Memory B cell (primary cell): ENCODE measurements at places on chromosomes 13 and 19.

GRCh38 chr19:5058521-5059212 lies 89.8 kb downstream of the KDM4B start:
- peaks cover 5% of the 10 kb centered on the region for H3K4me1 ChIP-seq
- H3K4me3 ChIP-seq: no peak overlapping the region
- peaks cover 29% of the 10 kb centered on the region for H3K36me3 ChIP-seq
- DNase-seq: no peak
- no peaks in the 10 kb centered on the region for H3K27me3 ChIP-seq

DNA sequence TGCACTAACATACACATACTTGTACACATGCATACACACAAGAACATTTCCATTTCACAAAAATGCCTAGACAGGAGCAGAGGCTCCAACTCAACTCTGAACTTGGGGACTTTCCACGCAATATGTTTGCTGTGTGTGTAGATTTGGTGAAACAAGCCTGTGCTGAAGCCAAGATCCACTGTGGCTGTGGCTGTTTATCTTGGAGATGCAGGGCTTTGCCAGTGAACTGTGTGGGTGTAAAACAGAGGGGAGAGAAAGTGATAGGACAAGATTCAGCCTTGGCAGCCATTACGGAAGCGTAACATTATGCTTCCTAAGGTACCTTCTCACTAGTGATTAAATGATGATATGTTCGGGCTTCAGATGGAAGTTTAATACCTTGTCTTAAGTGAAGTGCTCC lies 73.2 kb upstream of the MBNL2 start:
- H3K27me3 ChIP-seq: peaks cover 13% of the 10 kb centered on the region
- H3K36me3 ChIP-seq: no peaks in the 10 kb centered on the region
- no peaks in the 10 kb centered on the region for H3K4me1 ChIP-seq
- no peak for DNase-seq

DNA sequence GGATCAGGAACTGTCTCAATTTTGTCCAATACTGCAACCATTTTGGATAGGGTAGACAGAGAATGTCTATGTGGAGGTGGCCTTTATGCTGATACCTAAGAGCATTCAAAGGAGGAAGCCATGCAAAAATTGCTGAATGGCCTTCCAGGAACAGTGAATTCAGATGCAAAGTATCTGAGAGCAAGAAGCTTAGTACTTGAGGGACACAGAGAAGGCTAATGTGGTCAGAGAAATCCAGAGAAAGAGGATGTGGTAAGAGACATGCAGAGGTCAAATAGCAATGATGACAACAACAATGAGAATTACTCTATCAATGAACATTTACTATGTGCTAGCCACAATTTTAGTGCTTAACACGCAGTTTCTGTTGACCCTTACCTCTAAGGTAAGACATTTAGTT lies 785.6 kb upstream of the KLHL1 start:
- no peaks in the 10 kb centered on the region for H3K4me1 ChIP-seq
- H3K27ac ChIP-seq: no peak overlapping the region
- DNase-seq: no peak
- no peaks in the 10 kb centered on the region for H3K27me3 ChIP-seq
- H3K36me3 ChIP-seq: no peaks in the 10 kb centered on the region

GRCh38 chr13:65943024-65943423 lies 1287.1 kb downstream of the PCDH9 start:
- no peak for DNase-seq
- H3K36me3 ChIP-seq: no peaks in the 10 kb centered on the region
- no peaks in the 10 kb centered on the region for H3K27me3 ChIP-seq

GRCh38 chr19:42442833-42443232 lies at the start of gene CXCL17:
Gene CXCL17, minus strand, starts transcription at chr19:42442946. Its CDS starts 114 bp downstream, at chr19:42442832.
- no peak for DNase-seq
- no peak within 1 kb of the TSS for H3K27ac ChIP-seq
- H3K4me3 ChIP-seq: no peak within 1 kb of the TSS
- H3K36me3 ChIP-seq: no peaks in the 10 kb centered on the region
- H3K27me3 ChIP-seq: peaks cover 4% of the 10 kb centered on the region

DNA sequence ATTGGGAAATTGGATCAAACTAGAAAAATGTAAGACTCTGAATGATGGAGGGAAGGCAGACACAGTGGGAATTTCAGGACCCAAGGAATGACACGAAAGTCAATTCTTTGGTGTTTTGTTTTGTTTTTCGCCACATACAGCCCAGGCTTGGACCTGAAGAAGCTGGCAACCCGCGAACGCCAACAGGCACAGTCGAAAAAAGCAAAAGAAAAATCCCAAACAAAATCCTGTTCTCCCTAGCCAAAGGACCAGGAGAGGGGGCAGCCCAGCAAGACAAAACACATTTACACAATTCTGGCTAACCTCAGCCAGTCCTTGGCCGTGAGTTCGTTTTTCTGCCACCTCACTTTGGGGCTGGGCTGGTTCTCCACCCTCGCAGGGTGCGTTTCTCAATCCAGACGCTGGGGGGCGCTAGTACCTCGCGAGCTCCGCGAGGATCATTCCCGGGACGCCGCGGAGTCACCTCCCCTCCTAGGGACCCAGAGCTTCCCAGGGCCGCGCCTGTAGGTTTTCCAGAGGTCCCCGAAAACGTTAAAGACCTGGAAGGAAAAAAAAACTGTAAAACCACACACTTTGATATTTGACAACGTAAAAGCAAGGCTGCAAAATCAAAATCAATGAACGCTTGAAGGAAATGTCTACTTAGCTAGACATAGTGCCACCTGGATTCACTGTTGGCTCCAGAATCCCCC lies 34.9 kb upstream of the TPM4 start:
- DNase-seq: peak; percentile 84
- H3K27ac ChIP-seq: no peak overlapping the region
- H3K27me3 ChIP-seq: peaks cover 1% of the 10 kb centered on the region

DNA sequence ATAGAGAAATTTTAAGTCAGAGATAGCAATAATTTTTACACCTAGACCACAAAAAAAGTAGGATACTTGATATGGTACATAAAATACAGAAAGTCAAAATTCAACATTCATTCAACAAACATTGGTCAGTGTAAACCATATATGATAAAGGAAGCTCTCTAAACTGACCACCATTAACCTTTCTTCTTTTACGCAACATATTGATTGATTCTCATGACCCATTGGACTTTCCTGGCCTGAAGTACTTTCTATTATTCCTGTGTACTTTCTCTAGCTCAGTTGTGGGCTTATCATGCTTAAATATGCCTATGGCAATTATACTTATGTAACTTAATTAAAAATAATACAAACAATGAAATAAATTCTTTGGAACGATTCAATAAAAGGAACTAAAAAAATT lies 10.7 kb downstream of the PIBF1 start:
- peaks cover 14% of the 10 kb centered on the region for H3K4me1 ChIP-seq
- no peaks in the 10 kb centered on the region for H3K27me3 ChIP-seq
- H3K4me3 ChIP-seq: no peak overlapping the region
- peaks cover 32% of the 10 kb centered on the region for H3K36me3 ChIP-seq
- no peak overlapping the region for H3K27ac ChIP-seq
- no peak for DNase-seq

- H3K27ac ChIP-seq: no peak overlapping the region
- H3K4me3 ChIP-seq: no peak overlapping the region
- no peak for DNase-seq
- no peaks in the 10 kb centered on the region for H3K4me1 ChIP-seq
- H3K36me3 ChIP-seq: no peaks in the 10 kb centered on the region
Observed at GRCh38 chr13:44668688-44669087, 92.6 kb upstream of the TSC22D1 start.

GRCh38 chr13:51027644-51028043 lies 83.4 kb downstream of the C13orf42 start:
- DNase-seq: no peak
- H3K36me3 ChIP-seq: peaks cover 1% of the 10 kb centered on the region
- peaks cover 12% of the 10 kb centered on the region for H3K27me3 ChIP-seq
- no peak overlapping the region for H3K4me3 ChIP-seq
- H3K27ac ChIP-seq: no peak overlapping the region
- no peaks in the 10 kb centered on the region for H3K4me1 ChIP-seq

DNA sequence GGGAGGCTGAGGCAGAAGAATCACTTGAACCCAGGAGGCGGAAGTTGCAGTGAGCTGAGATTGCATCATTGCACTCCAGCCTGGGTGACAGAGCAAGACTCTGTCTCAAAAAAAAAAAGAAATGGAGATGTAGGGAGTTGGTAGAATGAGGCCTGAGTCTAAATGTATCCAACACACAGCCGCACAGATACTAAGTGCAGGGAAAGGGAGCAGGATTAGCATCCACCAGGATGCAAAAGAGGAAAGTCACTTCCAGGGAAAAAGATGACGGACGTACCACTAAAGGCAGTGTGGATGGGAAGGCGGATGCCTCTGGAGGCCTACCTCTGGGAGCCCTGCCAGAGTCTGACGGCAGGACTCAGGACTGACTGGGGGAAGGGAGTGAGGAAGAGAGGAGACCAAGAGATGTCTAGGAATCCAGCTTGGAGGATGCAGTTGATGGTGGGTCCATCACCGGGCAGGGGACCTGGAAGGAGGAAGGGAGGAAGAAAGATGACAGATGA lies 6.8 kb downstream of the FAM98C start:
- no peaks in the 10 kb centered on the region for H3K4me1 ChIP-seq
- H3K36me3 ChIP-seq: peaks cover 10% of the 10 kb centered on the region
- no peaks in the 10 kb centered on the region for H3K27me3 ChIP-seq
- DNase-seq: no peak
- H3K4me3 ChIP-seq: no peak overlapping the region

DNA sequence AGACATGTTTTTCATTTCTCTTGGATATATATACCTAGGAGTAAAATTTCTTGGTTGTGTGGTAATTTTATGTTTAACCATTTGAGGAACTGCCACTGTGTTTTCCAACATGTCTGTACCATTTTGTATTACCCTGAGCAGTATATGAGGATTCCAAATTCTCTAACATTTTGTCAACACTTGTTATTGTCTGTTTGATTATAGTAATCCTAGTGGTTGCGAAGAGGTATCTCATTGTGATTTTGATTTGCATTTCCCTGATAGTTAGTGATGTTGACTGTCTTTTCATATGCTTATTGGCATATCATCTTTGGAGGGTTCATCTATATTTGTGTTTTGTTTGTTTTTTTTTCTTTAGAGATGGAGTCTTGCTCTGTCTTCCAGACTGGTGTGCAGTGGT lies 21.4 kb downstream of the GARRE1 start:
- H3K27me3 ChIP-seq: no peaks in the 10 kb centered on the region
- H3K27ac ChIP-seq: no peak overlapping the region
- DNase-seq: no peak
- H3K36me3 ChIP-seq: peaks cover 10% of the 10 kb centered on the region
- H3K4me3 ChIP-seq: no peak overlapping the region

DNA sequence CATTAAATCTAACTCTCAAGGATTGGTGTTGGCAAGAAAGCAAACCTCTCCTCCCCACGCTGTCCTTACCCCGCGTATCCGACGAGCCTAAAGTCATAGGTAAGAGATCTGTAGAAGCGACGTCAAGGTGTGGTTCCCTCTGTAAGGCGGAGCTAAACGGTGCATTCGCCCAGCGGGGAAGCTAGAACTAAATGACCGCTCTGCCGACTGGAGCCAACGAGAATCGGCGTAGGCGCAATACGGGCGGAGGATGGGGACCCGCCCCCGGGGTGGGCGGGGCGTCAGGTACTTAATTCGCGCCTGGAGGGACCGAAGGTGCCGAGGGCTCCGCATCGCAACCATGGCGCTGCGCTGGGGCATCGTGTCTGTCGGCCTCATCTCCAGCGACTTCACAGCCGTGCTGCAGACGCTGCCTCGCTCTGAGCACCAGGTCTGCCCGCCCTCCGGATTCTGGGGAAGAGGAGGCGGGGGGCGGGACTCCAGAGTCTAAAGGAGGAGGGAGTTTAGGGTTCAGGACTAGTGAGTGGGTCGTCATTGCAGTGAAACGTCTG lies at the start of gene DHDH:
DHDH (plus strand) TSS at position 318 of the 551 bp plus-strand sequence; CDS start at position 341, 23 bp downstream.
- peak; percentile 70 for DNase-seq
- peak within 1 kb of the TSS; percentile 76 for H3K27ac ChIP-seq
- peak within 1 kb of the TSS; percentile 83 for H3K4me3 ChIP-seq
- peaks cover 3% of the 10 kb centered on the region for H3K27me3 ChIP-seq
- H3K4me1 ChIP-seq: peaks cover 6% of the 10 kb centered on the region

- no peaks in the 10 kb centered on the region for H3K36me3 ChIP-seq
- H3K4me3 ChIP-seq: no peak overlapping the region
- H3K27me3 ChIP-seq: no peaks in the 10 kb centered on the region
- DNase-seq: no peak
- H3K4me1 ChIP-seq: no peaks in the 10 kb centered on the region
Observed at GRCh38 chr13:46544811-46545210, 8.2 kb upstream of the LRCH1 start.

DNA sequence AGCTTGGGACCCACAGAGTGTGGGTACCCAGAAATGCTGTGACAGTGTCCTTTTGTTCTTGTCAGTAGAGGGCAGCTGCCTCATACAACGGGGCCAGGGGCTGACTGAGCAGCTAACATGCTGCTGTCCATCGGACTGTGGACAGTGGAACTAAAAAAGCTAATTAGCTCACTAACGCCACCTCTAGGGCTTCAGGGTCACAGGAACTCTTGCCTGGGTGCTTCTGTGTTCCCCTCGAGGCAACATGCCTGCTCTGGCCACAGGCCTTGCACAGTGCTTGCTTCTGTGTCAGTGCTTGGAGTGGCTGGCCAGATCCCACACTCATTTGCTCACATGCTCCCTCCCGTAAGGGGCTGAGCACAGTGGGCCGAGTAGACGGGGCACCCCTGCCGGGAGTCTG lies 377.0 kb downstream of the OLFM4 start:
- H3K27me3 ChIP-seq: no peaks in the 10 kb centered on the region
- H3K27ac ChIP-seq: no peak overlapping the region

DNA sequence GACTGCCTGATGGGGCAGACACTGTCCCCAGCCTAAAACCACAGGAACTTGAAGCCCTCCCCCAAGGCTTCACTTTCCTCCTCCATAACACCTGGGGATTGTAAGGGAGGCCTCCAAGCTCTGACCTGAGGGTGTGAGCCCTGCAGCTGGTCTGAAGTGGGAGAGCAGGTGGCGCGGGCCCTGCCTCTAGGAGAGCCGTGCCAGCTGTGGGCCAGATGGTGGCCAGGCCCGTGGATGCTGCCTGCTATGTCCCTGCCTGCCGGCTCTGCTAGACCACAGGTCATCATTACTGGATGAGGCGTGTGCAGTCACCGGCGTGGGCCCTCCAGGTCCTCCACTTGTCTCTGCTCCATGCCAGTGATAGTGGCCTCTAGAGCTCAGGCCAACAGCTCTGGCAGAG lies 3.5 kb upstream of the KLHL26 start:
- no peaks in the 10 kb centered on the region for H3K36me3 ChIP-seq
- H3K4me1 ChIP-seq: peaks cover 27% of the 10 kb centered on the region
- no peak for DNase-seq
- H3K27ac ChIP-seq: no peak overlapping the region

- DNase-seq: no peak
- no peak overlapping the region for H3K4me3 ChIP-seq
Observed at GRCh38 chr19:1938071-1938470, 2.9 kb upstream of the CSNK1G2 start.

- H3K36me3 ChIP-seq: no peaks in the 10 kb centered on the region
- H3K27ac ChIP-seq: no peak overlapping the region
- DNase-seq: no peak
- H3K4me3 ChIP-seq: no peak overlapping the region
- H3K27me3 ChIP-seq: no peaks in the 10 kb centered on the region
- H3K4me1 ChIP-seq: no peaks in the 10 kb centered on the region
Observed at GRCh38 chr13:89627996-89628395, 1719.5 kb upstream of the MIR17HG start.

DNA sequence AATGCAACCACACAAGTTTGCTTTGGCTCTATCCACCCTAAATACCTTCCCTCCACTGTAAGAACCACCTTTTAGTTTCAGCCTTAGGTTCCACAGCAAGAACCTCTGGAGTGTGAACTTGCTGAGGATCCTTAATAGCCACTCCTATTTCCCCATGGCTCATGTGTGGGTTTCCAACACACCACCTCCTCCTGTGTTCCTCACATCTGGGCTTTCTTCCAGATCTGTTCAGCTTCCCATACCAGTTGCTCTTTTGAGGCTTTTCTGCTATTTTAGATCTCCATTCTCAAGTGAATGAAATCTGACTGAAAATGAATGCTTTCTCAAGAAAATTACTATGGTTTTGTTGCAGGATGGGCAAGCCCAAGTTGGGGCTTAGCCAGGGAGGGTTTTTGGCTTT lies 104.8 kb upstream of the MIR17HG start:
- H3K27ac ChIP-seq: no peak overlapping the region
- peaks cover 7% of the 10 kb centered on the region for H3K27me3 ChIP-seq
- H3K36me3 ChIP-seq: no peaks in the 10 kb centered on the region
